ENCODE measurements at places on chromosomes 11 and 22.

DNA sequence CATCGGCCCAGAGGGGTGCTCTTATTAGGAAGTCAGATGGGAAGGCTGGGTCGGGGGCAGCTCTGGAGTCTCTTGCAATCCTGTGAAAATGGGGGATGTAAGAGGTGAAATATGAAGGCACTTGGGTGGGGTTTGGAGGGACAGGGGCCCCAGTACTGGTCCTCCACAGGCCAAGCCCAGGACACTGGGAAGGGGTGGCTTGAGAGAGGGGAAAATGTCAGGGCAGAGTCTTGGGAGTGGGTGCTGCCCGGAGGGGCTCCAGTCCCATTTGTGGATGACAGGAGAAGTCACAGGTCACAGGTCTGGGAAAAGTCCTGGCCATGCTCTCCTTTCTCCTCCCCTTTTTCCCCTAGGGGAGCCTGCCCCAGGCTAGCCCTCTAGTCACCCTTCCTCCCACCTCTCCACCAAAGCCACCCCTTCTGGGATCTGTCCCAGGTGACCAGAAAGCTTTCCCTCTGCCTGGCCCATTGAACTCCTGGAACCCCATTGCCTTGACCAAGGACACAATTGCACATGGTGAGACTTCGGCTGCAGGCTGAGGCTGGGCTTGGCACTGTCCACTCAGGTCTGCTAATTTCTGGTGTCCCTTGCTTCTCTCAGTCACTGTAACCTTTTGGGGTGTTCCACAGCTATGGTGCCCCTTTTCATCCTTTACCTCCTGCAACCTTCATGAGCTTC lies 1465.0 kb downstream of the TBC1D22A start:
- no peak for DNase-seq

GRCh38 chr11:65492637-65493366 lies 6.0 kb upstream of the MALAT1 start:
- DNase-seq: no peak

- no peak for DNase-seq
Observed at GRCh38 chr11:72102631-72102945, 509 bp downstream of the LAMTOR1 start.

GRCh38 chr11:61973476-61974162 lies 6.2 kb upstream of the FTH1 start:
- no peak for DNase-seq

GRCh38 chr11:105000167-105000566 lies 22.8 kb downstream of the CASP5 start:
- DNase-seq: no peak

- no peak for DNase-seq
Observed at GRCh38 chr22:32123657-32124056, 35.4 kb downstream of the C22orf42 start.

- DNase-seq: no peak
Observed at GRCh38 chr11:73750228-73750627, 10.6 kb downstream of the RAB6A start.

GRCh38 chr11:33027846-33028536 lies 11.4 kb upstream of the TCP11L1 start:
- DNase-seq: no peak

- DNase-seq: no peak
Observed at GRCh38 chr22:43731988-43732387, 80.1 kb downstream of the EFCAB6 start.

DNA sequence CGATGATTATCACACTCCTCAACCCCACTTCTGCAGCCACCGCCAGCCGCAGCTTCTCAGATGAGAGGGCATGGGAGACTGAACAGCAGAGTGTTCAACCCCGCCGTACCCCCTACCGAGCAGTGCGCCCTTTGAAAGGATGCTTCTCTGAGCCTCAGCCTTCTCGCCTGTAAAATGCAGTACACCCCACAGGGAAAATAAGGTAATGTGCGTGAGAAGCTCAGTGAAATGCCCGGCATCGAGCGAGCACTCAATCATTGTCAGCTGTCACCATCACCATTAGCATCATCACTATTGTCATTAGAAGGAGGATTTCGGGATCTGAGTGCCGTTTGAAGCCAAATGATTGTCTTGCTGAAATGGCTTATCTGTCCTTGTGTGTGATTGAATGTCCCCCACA lies 13.6 kb downstream of the TRIM29 start:
- DNase-seq: peak; percentile 55

DNA sequence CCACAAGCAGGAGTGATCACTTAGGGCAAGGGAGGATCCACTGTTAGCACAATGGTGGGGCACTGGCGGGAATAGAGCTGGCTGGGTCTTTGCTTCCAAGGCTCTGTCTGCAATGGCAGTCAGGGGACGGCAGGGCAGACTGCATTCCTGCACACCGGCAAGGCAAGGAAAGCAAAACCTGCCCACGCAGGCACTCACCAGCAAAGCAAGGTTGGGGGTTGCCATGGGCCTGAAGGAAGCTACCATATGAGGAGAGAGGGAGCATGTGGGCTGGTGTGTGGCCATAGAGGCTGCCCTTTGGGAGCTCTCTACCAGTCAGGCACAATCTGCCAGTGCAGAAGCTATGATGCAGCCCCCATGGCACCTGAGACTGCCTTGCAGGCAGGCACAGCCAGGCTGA lies 33.2 kb downstream of the OR8B12 start:
- DNase-seq: no peak

DNA sequence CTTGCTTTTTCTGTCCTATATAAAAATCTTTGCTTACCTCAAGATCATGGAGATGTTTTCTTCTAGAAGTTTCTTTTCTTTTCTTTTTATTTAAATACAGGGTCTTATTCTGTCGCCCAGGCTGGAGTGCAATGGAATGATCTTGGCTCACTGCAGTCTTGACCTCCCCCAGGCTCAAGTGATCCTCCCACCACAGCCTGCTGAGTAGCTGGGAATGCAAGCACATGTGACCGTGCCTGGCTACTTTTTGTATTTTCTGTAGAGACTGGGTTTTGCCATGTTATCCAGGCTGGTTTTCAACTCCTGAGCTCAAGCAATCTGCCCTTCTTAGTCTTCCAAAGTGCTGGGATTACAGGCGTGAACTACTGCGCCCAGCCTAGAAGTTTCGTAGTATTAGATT lies 45.3 kb downstream of the USP35 start:
- no peak for DNase-seq

- DNase-seq: no peak
Observed at GRCh38 chr11:69359735-69360480, 66.0 kb downstream of the MYEOV start.

- DNase-seq: no peak
Observed at GRCh38 chr11:37881741-37882140, 1283.7 kb upstream of the RAG2 start.

DNA sequence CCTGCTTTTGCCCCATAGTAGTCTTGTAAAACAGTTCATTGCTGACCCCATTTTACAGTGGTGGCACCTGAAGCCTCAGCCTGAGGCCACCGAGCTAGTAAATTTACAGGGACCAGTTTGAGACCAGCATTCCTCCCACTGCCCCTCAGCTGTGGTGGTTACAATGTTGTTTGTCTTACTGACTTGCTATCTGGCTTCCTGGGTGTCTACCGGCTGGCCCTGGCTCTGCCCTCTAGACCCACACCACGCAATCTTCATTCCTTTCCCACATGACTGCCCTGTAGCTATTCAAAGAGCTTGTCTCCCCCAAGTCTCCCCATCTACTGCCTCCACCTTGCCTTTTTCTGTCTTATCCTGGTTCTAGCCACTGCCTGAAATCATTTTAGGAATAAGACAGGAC lies 20.8 kb downstream of the PIK3IP1 start:
- no peak for DNase-seq

GRCh38 chr22:44461614-44462013 lies 36.4 kb downstream of the RTL6 start:
- no peak for DNase-seq

- no peak for DNase-seq
Observed at GRCh38 chr22:48882636-48883200, 945.0 kb downstream of the BRD1 start.

- no peak for DNase-seq
Observed at GRCh38 chr11:105582497-105582896, 27.4 kb upstream of the GRIA4 start.

- DNase-seq: peak; percentile 1
Observed at GRCh38 chr22:23089633-23090456, 19.5 kb downstream of the GNAZ start.

DNA sequence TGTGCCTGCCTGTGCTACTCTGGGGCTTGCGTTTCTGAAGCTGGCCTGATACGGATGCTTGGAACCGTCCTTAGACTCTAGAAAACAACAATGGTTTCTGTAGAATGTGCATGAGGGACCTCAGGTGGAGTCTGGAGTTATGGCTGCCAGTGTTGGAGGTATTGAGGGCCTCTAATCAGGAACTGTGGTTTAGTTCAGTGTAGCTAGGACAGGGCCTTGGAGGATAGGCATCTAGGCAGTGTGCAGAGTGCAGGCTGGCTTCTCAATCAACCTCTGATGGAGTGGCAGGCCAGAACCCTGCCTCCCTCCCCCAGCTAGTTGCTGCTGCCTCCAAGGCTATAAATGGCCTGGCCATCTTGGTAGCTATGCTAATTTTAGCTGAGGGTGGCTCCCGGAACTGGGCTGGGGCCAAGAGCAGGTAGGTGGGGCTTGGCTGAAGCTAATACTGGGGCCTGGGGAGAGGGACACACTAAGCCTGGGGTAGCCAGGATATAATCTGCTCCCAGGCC lies 4.0 kb downstream of the STIM1 start:
- DNase-seq: no peak

DNA sequence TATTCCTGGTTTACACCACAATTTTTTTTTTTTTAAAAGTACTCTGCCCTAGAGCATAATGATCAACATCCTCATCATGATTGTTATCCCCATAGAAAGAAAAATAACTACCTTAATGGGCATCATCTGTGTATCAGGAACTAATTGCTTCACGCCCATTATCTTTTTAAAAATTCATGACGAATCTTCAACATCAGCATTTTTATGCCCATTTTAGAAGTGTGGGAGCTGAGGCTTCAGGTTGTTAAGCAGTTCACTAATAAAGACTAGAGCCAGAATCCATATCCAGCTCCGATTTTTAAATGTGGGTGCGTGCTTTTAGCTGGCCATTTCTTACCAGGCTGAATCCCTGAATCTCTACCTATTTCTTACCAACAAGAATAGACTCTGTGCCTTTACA lies 92.9 kb upstream of the KCNA4 start:
- DNase-seq: no peak

- DNase-seq: peak; percentile 91
Observed at GRCh38 chr11:114774599-114775361, 96.5 kb downstream of the NXPE2 start.

- no peak for DNase-seq
Observed at GRCh38 chr11:73787051-73787642, 527 bp upstream of the MRPL48 start.

DNA sequence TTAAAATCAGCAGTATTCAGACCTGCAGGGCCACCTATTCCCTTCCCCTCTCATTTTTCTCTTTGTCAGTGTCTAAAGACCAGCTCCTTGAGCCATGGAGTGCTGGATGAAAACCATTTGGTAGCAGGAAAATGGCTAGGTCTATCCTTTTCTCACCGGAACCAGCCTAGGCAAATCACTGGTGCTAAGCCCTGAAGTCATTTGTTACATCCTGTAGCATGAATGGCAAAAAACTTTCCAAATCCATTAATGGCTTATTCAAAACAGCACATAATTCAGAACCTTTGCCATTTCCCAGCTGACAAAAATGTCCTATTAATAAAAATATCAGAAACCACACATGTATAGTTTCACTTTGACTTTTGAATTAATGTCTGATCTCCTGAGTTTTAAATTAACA lies 209.5 kb upstream of the E2F8 start:
- no peak for DNase-seq

DNA sequence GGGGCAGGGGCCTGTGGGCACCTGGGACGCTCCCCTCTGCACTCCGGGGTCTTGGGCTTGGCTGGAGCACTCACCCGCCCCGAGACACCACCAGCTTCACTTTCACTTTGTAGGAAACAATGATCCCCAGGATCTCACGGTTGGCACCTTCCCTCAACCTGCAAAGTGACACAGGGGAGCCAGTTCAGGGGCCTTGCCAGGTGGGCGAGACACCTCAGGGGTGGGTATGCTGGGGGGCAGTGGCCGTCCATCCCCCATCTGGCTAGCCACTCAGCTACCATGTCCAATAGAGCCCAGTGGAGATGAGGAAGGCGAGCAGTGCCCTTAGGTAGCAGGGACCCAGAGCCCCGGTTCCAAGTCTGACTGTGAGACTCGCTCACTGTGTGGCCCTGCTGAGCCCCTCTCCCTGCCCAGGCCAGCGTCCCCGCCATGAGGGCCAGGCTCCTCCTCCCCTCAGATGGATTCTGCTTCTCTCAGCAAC lies 32.3 kb downstream of the TPBGL start:
- DNase-seq: no peak

DNA sequence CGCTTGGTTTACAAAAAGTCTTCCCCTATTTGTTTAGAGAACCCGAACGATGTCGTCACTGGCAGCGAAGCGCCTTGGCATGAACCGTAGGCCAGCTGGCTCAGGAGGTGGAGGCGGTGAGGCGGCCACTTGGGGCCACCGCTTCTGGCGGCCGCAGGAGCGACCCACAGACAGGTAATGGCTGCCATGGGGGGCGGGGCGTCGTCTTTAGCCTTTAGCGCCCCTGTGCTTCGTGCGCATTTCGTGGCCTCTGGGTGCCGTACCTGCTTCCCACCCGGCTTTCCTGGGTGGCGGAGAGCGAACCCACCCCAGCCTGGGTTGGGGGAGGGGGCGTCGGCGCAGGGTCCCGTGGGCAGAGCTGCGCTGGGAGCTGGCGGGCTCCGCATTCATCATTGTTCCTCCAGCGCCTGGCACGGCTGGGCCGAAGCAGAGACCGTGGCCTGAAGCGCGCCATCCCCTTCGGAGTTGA lies 469 bp upstream of the OSBP2 start:
- peak; percentile 73 for DNase-seq

- peak; percentile 38 for DNase-seq
Observed at GRCh38 chr11:110173811-110174644, 80.8 kb downstream of the ZC3H12C start.

GRCh38 chr22:47616396-47617020 lies 854.1 kb downstream of the TBC1D22A start:
- no peak for DNase-seq

DNA sequence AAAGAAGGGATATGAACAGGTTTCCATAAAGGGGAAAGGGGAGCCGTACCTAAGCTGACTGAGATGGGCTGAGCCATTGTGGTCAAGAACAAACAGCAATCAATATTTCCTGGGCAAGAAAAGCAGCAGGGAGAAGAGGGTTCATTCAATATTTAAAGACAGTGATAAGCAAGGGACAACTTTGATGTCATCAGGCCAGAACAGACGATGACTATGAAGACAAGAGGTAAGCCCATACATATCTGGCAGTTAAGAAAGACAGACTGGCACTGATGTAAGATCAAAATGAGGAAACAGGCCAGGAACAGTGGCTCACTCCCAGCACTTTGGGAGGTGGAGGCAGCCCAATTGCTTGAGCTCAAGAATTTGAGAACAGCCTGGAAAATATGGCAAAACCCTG lies 2.4 kb downstream of the OR5A2 start:
- no peak for DNase-seq

GRCh38 chr11:83543706-83544439 lies 257.7 kb upstream of the CCDC90B start:
- no peak for DNase-seq

DNA sequence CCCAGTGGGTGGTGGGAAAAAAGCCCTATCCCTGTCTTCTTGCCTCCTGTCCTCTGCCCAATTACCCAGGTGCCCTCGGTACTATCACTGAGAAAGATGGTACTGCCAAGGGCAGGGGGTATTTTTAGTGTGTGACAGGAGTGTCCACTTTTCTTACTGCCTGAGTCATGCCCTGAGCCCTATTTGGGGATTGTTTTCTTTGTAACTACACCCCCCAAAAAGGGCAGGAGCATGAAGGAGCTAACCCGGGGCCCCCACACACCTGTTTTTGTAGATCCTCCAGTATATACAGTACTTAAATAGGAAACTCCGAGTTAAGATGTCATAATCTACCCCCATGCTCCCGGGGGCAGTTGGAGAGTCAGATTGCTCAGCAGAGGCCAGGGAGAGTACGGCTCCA lies 3.8 kb downstream of the SMTNL1 start:
- DNase-seq: no peak

All from NCI-H1417 (cell line).